ENCODE measurements at places on chromosomes 2 and 18.

DNA sequence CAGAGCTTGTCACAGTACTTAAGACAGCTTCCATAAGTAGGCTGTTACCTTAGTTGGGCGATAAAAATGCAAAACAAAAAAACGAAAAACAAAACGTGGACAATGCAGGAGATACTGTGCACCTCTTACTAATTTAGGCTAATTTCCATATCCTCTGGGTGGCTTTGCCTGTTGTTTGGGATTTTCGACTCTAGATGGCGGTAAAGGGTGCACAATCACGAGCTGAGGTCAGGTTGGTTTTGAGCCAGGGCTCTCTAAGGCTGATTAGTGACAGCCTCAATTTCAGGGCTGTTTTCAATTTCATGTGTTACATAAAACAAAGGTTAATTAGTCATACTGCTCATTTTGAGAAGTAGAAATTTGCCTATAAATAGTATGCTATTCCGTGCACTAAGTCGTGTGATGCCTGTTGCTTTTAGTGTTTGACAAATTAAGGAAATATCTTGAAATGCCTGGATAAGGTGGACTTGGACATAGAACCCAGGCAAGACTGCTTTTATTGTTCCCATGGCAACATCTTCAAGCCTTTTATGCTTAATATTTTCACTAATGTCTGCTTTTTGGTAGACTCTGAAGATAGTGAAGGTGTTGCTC, 493.1 kb downstream of the SOCS6 start:
- peak; percentile 9 for DNase-seq

DNA sequence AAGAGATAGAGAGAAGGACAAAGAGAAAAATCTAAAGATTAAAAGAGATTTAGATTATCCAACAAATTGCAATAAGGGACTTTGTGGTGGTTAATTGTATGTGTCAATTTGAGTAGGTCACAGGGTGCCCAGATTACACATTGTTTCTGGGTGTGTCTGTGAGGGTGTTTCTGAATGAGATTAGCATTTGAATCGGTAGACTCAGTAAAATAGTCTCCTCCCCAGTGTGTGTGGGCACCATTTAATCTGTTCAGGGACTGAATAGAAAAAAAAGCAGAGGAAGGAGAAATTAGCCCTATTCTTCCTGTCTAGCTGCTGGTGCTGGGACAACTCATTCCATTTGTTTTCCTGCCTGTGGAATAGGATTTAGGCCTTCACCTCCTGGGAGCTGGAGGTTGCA, 339.8 kb upstream of the EPHA4 start:
- DNase-seq = no peak

DNA sequence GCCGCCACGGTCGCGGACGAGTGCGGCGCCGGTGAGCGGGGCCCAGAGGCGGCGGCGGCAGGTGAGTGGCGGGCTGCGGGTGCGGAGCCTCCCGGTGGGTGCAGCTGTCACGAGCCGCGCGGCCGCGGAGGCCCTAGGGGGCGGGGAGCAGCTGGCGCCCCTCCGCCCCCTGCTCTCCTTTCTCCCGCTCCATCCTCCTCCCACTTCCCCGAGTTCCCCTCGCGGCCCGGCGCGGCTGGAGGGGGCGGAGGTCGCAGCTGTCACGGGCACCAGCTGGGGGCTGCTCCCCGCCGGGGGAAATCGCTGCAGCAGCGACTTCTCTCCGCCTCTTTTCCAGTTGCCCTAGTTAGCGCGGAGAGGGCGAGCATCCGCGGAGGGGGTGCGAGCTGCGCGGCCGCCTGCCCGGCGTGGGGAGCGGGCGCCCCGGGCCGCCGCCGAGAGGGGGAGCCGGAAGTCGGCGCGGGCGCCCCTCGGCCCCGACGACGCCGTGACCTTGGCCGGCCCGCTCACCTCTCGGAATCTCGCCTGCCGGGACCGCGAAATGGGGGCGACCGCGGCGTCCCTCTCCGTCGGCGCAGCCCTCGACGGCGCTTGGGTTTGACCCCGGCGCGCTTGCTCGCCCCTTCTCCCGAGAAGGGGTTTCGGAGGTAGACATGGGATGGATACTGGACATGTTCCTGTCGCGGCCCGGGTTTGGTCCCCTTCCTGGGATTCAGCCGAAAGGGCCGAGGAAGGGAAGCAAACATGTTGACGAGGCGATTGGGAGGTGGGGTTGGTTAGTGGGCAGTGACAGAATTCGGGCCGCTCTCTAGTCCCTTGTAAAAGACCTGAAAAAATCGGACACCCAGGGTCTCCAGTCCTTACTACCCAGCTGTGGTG, 727 bp downstream of the NCOA1 start:
- peak; percentile 20 for DNase-seq

DNA sequence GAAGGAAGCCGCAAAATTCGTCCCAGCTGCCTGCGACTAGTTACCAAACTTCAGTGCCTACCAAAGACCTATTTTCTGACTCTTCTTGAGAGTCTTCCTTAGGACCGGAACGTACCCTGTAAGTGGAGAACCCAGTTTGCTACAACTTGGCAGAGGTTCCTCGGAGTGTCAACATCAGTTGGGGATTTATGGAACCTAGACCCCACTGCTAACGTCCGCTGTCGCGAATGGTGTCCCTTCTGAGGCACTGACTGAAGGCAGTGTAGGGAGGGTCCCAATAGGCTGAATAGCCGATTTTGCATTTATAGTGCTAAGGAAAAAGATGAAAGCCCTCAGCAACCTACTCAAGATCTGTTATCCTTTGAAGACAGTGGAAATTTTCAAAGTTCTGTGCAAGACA, 568 bp upstream of the STK17B start:
- no peak for DNase-seq

DNA sequence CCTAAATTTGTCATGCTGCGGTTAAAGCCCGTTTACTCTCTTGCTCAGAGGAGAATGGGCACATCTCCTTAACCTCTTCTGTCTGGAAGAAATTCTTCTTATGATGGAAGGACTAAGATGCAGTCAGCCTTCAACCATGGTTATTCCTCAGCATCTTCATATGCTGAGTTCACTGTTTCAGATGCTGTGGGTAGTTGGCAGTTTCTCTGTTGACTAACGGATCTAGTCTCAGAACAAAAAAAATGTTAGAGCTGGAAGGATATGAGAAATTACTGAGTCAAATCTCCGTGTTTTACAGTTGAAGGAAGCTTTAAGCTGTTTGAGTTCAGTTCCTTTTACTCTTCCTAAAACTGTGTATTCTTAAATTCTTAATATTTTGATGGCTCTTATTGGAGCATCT, 43.6 kb upstream of the PGAP1 start:
- DNase-seq = no peak

DNA sequence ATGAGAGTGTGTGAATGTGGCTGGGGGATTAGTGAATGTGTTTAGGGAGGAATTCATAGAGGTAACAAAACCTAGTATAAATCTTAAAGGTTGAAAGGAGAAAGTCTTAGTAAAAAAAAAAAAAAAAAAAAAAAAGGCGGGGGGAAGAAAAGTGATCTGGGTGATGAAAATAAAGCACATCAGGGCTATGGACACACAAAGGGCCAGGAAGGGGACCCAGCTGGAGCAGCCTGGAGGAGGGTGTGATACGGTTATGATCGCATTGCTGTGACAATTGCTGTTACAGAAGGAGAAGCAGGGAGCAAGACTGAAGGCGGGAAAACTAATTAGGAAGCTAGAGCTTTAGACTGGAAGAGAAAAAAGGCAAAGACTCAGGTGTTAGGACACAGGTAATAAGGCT, 85.4 kb downstream of the DLGAP1 start:
- no peak for DNase-seq

- no peak for DNase-seq
Measured at GRCh38 chr2:101753720-101754490, 56.4 kb downstream of the MAP4K4 start.

- DNase-seq = no peak
Measured at GRCh38 chr2:205511221-205511620, 171.1 kb upstream of the NRP2 start.

Measured in NCI-H510A (cell line).